ENCODE measurements at places on chromosomes 16 and 17. TPM values are rescaled to one million over a fixed set of nuclear protein-coding genes. Genes with fewer than 3 reads are reported as not detected.

ZP2 gene
- total RNA-seq = not detected

KRTAP9-8 gene
- not detected for total RNA-seq

TMIGD1 gene
- not detected for total RNA-seq

C16orf96 gene
- total RNA-seq = 0.30 TPM

GRCh38 chr16:51938861-51939260 lies 608.1 kb downstream of the TOX3 start:
- no peak for DNase-seq
- H3K36me3 ChIP-seq = no peaks in the 10 kb centered on the region
- no peak overlapping the region for H3K4me3 ChIP-seq
- H3K27ac ChIP-seq = no peak overlapping the region

- DNase-seq = no peak
- H3K36me3 ChIP-seq = no peaks in the 10 kb centered on the region
- no peak overlapping the region for H3K27ac ChIP-seq
- no peaks in the 10 kb centered on the region for H3K27me3 ChIP-seq
- no peak overlapping the region for H3K4me3 ChIP-seq
These were observed 17.6 kb downstream of the RDM1 start for GRCh38 chr17:35912942-35913341.

DNA sequence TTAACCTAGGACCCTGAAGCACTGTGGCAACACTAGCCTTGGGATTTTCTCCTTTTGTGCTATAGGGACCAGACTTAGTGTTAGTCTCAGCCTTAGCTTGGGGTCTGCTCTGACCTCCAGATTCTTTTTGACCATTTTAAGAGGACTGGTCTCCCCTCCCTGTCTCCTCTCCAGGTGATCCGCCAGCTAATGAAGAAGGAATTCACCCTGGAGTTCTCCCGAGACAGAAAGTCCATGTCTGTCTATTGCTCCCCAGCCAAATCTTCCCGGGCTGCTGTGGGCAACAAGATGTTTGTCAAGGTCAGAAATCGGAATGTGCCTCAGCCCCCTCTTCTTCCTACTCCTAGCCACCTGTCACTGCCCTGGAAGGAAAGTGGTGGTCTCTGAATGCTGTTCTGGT lies 19.5 kb downstream of the ATP2A1 start:
- no peak overlapping the region for H3K27ac ChIP-seq
- peaks cover 6% of the 10 kb centered on the region for H3K4me1 ChIP-seq
- H3K36me3 ChIP-seq = no peaks in the 10 kb centered on the region
- H3K4me3 ChIP-seq = no peak overlapping the region
- no peaks in the 10 kb centered on the region for H3K27me3 ChIP-seq

DNA sequence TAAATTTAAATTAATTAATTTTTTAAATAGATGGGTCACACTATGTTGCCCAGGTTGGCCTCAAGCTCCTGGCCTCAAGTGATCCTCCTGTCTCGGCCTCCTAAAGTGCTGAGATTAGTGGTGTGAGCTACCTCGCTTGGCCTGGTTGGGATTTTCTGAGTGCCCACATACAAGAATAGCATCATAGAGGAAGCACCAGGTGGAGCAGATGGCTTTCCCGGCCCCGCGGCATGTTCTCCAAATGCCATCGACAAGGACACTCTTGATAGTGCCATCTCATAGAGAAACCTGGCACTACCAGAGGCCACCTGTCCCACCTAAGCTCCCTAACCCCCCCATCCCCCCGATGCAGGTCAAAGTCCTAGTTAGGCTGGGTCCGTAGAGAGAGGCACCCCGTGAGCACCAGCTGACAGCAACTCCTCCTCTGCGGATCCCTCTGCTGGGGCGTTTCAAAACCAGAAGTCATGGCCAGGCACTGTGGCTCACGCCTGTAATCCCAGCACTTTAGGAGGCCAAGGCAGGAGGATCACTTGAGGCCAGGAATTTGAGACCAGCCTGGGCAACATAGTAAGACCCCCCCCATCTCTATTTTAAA lies 65.9 kb downstream of the DNAH3 start:
- no peak overlapping the region for H3K4me3 ChIP-seq
- H3K4me1 ChIP-seq = no peaks in the 10 kb centered on the region
- H3K27me3 ChIP-seq = no peaks in the 10 kb centered on the region
- DNase-seq = no peak

- DNase-seq = peak; percentile 82
- peaks cover 31% of the 10 kb centered on the region for H3K4me1 ChIP-seq
- no peaks in the 10 kb centered on the region for H3K36me3 ChIP-seq
- H3K4me3 ChIP-seq = peak overlapping the region; percentile 34
These were observed 98.3 kb downstream of the PITPNC1 start for GRCh38 chr17:67475161-67475937.

DNA sequence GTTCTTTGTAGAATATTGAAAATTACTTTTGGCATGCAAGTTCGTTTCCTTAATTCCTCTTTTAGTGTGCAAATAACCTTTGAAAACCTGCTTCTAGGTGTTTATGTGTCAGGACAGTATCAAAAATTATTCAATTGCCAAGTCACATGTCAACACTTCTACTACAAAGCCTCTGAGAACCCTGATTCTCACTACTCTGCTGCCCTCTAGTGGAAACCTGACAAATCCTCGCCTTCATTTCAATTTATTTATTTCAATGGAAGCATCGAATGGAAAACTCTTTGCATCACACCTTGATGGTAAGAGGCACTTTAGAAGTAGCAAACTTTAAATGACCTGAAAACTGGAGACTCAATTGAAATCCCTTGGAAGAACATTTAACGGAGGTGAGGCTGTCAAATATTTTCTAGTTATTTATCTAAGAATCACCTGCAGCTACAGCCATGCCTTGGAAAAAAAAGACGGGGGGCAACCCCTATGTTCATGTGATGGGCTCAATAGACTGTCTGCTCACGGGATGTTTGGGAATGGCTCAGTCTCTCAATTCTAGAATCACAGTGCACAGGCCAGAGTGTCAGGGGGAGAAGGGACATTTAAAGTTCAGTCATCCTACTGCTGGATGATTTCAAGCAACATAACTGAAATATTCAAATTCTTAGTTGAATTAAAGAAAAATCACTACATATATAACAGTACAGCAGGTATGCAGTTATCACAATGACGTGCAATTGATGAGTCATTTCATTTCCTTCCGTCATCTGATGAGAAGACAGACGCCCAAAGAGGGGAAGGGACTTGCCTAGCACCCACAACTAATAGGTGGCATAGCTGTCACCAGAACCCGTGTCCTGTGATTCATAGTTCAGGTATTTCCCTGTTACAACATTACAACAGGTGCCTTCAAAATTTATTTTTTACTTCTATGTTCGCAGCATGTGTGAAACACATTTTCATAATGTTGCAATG lies 563.9 kb downstream of the TOX3 start:
- no peak overlapping the region for H3K27ac ChIP-seq
- no peak overlapping the region for H3K4me3 ChIP-seq
- H3K36me3 ChIP-seq = no peaks in the 10 kb centered on the region
- DNase-seq = no peak

- DNase-seq = no peak
- no peaks in the 10 kb centered on the region for H3K4me1 ChIP-seq
- H3K36me3 ChIP-seq = no peaks in the 10 kb centered on the region
- H3K4me3 ChIP-seq = no peak overlapping the region
- H3K27ac ChIP-seq = no peak overlapping the region
These were observed 11.2 kb downstream of the IRF8 start for GRCh38 chr16:85909932-85910853.

DNA sequence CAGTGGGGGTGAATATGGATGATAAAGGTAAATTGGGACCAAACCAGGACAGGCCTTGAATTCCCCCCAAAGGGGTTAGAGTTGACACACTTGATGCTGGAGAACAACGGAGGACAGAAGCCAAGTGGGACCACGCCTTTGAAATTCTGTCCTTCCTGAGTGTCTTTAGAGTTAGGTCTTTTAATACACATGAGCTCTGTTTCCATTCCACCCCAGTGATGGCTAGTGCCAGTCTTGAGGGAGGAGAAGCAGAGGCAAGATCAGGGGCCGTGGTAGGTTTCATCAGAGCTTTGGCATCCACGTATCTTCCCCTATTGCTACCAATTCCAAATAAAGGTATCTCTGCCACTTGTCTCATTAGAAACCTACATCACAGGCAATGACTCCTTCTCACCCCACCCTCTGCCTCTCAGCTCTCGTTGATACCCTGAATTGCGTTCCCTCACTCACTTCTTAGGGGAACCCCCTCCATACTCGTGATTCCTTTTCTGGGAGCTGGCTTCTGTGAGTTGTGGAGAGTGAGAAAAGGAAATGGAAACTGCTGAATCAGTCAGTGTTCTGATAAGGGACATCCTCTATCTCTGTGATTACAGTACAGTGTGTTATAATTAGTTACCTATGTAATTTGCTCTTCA lies 2.4 kb upstream of the CCL3L1 start:
- H3K36me3 ChIP-seq = no peaks in the 10 kb centered on the region
- H3K4me1 ChIP-seq = peaks cover 62% of the 10 kb centered on the region
- no peak overlapping the region for H3K4me3 ChIP-seq
- H3K27ac ChIP-seq = no peak overlapping the region
- no peak for DNase-seq
- H3K27me3 ChIP-seq = no peaks in the 10 kb centered on the region
